ENCODE measurements at places on chromosomes 4 and X.

DNA sequence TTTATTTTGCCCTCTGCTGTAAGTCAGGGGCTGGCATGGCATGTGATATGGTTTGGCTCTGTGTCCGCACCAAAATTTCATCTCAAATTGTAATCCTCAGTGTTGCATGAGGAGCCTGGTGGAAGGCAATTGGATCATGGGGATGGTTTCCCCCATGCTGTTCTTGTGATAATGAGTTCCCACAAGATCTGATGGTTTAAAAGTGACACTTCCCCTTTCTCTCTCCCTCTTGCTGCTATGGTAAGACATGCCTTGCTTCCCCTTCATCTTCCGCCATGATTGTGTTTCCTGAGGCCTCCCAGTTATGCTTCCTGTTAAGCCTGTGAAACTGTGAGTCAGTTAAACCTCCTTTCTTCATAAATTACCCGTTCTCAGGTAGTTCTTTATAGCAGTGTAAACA lies 72.0 kb upstream of the MSX1 start:
- no peak for DNase-seq

DNA sequence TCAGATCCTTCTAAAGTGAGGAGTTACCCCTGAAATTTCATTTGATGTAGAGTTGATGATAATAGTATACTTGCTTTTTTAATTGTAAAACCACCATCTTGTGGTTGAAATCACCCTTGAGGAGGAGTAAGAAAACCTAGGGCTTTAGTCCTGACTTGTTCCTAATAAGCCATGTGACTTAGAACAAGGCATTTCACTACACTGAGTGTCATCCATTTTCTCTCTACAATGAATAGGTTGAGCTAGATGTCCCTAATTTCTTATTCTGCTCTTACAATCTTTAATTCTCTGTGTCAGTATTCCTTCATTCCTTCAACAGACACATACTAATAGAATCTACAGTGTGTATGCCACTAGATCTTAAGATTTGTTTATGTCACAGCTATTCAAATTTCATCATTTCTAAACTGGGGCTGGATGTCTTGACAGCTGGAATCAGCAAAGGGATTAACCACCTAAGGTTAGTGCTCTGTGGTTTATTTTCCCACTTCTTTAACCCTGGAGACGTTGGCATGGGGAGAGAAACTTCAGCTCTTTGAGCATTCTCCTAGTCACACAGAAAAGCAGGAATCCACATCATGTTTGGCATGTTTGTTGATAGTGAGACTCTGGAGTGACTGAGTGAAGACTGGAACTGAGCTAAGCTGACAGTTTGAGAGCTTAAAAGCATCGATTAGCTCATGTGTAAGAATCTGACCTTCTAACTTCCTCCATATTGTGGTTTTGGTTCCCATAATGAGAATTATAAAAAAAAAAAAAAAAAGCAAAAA lies 246.3 kb downstream of the NDST4 start:
- no peak for DNase-seq

- no peak for DNase-seq
Observed at GRCh38 chr4:138414202-138414601, 172.1 kb upstream of the SLC7A11 start.

GRCh38 chr4:180336494-180337090 lies 1906.6 kb upstream of the TENM3 start:
- no peak for DNase-seq

GRCh38 chrX:125219852-125220251 lies 99.8 kb upstream of the TEX13C start:
- DNase-seq = no peak

DNA sequence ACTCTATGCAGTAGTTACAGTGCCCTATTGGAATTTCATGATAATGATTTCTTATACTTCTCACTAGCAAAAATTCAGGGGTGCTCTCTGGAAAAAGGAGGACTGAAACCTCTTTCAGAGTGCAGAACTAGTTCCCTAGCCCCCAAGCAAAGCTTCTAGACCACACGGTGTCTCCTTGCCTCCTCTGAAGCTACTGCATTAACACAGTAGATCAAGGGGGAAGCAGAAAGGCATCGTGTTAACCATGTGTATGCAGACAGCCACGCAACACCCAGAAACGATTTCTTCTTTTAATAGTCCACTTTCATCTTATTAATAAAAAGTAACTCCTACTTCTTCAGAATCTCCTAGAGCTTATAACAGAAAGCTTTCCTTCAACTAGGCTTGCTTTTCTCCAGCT lies 44.7 kb downstream of the MAML3 start:
- DNase-seq = no peak

DNA sequence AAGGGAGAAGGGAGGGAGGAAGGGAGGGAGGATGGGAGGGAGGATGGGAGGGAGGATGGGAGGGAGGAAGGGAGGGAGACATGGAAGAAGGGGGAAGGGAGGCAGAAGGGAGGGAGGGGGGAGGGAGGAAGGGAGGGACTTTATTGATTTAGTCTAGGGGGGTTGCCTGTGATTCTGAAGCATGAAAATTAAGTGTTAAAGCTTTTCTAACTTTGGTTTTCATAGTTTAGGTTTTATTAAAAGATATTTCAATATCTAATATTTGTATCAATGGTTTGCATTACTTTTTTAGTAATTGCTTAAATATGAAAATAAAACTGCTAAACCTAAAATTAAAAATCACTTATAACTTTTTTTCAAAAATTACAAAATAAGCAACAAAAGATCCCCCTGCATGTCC lies 2.4 kb downstream of the PALLD start:
- no peak for DNase-seq

DNA sequence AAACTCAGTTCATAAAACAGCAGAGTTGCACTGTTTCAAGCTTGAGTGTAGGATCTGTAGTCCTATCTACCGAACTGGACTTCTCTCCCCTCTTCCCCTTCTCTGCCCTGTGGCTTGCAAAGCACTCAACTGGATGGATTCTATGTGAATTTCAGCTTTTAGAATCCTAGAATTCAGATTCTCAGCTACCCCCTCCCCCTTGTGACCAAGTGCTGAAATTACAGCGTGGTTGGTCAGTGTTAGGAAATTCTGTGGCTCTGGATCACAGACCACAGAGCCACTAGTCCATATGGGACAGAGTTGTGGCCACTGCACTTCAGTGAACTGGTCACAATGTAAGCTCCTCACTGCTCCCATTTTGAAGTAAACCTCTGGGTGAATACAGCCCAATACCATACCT lies 64.6 kb upstream of the TRPC5 start:
- no peak for DNase-seq

DNA sequence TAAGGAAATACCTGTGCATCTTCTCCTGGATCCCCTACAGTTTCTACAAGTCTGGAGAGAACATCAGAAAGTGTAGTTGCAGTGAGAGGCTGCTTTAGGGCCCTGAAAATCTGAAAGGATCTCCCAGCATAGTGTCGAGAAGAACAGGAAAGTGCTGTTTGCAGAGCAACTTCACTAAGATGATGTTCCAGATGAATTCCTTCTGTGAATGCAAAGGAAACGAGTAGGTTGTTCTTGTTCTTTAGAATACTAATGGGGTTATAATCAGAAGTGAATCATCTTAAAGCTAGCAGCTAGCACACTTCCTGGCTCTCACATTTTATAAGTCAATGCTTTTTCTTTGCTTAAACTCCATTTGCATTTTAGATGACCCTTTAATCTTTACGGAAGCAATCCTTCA lies 53.7 kb downstream of the ZAR1 start:
- DNase-seq = no peak

GRCh38 chr4:13476915-13477314 lies 7.2 kb downstream of the RAB28 start:
- peak; percentile 24 for DNase-seq

DNA sequence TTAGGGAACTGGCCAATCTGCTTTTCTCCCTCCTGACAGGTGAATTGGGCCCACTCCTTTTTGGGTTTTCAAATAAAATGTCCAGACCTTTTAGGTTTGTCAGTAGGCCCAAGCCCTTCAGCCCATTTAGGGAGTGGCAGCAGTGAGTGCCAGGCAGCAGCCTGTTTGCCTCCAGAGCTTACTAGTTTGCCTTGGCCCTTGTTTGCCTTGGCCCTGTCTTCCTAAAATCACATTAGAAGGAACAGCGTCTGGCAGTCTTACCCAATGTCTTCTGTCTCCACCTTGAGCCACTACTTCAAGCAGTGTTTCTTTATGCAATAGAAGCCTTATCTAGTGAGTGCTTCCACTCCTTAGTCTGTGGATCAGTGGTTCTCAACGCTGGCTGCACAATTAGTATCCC lies 117.1 kb downstream of the TMEM164 start:
- no peak for DNase-seq

- no peak for DNase-seq
Observed at GRCh38 chr4:71110499-71110898, 117.0 kb downstream of the DCK start.

All from fibroblast of skin of left biceps (primary cell).